Effector CD8-positive, alpha-beta T cell (primary cell): ENCODE measurements at places on chromosomes 3 and 15.
A peak's percentile ranks its signal among the peaks of the same experiment; 100 is the strongest.

- no peak for DNase-seq
These were observed 56.0 kb upstream of the KCNMB2 start for GRCh38 chr3:178480274-178480673.

DNA sequence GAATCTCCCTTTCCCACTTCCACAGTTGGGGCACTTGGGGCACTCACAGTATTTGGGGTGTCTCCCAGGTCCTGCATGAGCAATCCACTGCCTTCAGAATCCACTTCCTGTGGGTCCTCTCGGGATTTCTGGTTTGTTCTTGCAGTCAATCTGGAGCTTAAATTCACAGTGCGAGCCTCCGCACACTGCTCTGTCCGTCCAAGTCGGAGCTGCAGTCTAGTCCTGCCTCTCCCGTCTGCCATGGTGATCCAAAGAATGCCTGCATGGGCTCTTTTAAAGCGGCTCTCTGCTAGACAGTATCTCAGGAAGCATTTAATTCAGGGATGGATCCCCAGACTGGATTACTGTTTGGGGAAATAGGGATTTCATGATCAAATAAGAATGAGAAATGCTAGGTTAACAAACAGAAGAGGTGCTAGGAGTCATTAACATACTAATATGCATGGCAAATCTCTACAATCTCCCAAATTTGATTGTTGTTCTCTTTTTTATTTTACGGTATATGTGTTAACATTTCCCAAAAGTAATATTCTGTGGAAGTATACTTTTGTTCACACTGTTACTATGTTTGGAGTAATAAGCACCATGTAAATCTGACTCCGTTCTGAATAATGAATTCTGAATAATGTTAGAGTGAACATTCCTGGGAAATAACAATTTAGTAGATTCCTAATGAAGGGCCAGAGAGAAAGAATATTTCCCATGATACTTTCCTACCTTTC, 142.5 kb downstream of the HCN4 start:
- no peak for DNase-seq

DNA sequence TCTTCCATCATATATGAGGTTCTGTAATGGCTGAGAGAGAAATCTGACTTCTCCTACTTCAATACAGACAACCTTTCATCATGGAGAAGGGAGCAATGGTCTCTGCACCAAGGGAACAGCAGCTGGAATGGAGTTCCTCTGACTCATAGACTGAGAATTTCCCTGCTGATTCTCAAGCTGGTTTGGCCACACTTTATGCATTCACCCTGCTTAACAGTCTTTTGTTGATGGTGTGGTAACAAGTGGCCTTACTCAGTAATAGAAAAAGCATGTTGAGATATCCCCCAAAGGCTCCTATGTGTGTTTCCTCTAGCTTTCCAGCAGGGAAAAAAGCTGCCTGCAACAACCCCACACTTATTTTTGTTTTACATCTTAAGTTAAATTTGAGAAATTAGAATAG, 138.1 kb downstream of the GREM1 start:
- no peak for DNase-seq

- DNase-seq, result no peak
These were observed 181.0 kb downstream of the ATG7 start for GRCh38 chr3:11452885-11453847.

- no peak for DNase-seq
These were observed 1.9 kb downstream of the SPINT1 start for GRCh38 chr15:40845511-40846284.

DNA sequence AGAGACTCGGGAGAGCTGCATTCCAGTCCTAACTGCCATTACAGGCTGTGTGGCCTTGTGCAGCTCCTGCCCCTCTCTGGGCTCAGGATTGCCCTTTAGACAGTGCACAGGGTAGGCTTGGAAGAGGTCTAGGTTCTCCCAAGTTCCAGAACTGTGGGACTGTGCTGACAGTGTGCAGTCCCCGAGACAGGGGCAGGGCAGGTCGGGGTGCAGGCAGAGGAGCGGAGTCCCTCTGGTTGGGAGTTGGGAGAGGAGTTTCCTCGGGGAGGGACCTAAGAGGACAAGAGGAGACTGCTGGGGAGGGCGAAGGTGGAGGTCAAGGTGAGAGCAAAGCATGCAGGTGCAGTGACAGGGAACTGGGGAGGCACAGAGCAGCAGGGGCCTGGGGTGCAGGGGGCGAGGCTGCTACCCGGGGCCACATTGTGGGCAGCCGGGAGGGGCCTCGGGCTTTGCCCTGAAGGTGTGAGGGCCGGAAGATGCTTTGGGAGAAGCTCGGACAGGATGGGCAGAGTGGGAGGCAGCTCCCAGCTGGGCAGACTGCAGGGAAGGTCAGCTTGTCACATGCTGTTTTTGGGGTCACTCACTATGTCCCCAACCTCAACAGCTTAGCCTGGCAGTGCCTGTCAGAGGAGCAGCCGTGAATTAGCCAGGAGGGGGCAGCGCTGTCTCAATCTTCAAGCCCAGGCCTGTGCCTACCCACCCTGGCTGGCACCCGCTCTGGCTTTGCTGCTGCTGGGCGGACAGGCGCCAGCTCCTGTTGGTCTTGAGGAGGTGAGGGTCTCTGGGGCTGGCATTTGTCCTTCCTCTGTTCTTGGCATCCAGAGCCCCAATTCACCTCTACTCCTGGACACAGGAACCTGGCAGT, 15.4 kb upstream of the CSPG4 start:
- peak; percentile 55 for DNase-seq

DNA sequence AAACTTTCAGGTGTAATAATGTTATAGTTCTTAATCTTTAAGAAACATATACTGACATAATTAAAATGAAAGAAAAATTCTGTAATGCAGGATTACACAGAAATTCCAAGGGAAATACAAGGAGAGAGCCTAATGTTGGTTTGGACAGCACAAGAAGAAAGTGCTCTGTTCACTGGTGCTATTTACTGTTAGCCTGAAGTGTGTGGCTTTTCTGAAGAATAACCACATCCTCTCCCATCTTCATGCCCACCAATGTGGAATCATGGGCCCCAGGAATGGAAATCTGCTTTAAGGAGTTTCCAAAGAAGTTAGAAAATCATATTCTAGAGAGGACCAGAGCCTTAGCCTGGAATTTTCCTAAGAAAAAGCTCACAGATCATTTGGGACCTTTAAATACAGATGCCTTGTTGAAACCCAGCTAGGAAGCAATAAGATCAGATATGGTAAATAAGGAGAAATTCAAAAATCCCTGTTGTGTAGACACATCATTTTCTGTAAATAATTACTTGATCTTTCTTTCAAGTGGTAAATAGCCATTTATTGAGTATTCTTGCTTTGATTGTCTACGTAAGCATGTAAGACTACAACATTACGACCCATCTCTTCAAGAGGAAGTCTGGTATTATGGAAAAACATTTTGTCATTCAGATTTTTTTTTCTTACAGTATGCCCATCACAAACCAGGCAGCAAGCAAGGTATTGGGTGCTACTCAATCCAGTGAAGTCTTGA, 10.3 kb upstream of the USP50 start:
- no peak for DNase-seq

- no peak for DNase-seq
These were observed 3.2 kb downstream of the GLYCTK start for GRCh38 chr3:52290596-52291507.

DNA sequence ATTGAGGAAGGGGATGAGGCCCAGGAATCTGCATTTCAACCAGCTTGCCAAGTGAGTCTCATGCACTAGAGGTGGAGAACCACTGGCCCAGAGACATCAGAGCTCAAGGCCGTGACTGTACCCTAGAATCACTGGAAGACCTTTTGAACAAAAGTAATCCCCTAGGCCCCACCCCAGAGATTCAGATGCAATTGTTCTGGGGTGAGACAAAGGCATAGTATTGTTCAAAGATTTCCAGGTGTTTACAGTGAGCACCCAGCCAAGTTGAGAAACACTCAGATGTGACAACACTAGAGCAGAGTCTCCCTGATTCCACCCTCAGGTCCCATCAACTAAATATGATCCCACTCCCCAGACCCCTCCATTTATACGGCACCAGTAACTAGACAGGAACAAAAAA, 290.3 kb upstream of the TLE3 start:
- DNase-seq, result no peak

DNA sequence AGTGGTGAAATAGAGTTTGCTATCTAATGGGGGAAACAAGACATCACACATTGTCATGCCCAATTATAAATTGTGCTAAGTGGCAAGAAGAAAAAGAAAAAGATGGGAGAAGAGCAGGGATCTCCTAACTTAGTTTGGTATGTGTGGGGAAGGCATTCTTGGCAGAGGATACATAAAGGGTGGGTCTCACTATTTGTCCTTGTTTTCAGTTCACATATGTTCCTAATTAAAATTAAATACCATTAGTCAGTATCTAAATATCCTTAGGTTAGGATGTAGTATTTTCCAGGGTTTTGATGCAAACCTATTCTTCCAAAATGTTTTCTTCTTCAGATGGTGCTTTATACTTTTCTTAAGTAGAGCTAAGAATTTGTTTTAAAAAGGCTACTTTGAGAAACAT, 173.7 kb downstream of the B3GALNT1 start:
- no peak for DNase-seq

DNA sequence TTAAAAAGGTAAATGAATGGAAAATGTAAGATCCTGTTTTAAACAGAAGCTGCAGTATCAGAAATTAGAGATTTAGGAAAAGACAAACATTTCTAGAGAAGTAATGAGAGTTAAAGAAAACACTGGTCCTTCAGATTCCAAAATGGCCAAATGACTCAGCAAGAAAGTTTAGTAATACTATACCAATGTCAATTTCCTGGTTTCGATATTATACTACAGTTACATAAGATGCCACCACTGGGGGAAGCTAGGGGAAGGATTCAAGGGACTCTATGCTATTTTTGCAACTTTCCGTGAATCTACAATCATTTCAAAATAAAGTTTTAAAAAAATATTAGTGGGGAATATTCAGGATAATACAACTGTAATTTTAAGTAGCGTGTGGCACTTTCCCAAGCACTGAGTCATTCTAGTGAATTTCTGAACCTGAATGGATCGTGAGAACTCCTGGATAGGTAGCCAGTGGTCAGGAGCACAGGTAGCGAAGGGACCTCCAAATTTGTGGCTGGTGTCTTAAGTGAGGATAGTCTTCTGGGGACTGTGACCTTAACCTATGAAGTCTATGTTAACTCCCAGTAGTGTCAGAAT, 37.6 kb downstream of the TMCC1 start:
- no peak for DNase-seq

- DNase-seq, result no peak
These were observed 45.9 kb upstream of the ACTC1 start for GRCh38 chr15:34841262-34841725.

DNA sequence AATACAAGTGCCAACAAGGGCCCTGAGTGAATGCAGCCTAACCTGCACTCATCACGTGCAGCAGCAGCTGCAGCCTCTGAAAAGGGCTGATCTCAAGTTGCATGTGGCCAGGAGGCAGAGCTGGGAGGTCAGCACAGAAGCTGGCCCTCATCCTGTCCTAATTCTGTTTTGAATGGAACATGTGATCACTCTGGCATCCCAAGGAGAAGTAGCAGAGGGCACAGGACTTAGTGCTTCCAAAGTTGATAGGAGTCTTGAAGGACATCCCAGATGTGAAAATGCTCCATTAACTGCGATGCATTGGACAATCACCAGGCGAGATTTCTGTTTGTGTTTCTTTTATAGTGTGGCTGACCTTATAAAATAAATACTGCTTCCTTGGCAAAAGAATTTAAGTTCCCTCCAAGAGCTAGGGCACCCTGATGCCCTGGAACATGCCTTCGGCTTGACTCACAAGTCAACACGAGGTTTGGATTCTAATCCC, 31.6 kb upstream of the STAG1 start:
- no peak for DNase-seq

GRCh38 chr15:78067328-78068228, 9.9 kb downstream of the TBC1D2B start:
- DNase-seq, result no peak

- DNase-seq, result no peak
These were observed 331.5 kb downstream of the PTPRG start for GRCh38 chr3:61892891-61893290.

DNA sequence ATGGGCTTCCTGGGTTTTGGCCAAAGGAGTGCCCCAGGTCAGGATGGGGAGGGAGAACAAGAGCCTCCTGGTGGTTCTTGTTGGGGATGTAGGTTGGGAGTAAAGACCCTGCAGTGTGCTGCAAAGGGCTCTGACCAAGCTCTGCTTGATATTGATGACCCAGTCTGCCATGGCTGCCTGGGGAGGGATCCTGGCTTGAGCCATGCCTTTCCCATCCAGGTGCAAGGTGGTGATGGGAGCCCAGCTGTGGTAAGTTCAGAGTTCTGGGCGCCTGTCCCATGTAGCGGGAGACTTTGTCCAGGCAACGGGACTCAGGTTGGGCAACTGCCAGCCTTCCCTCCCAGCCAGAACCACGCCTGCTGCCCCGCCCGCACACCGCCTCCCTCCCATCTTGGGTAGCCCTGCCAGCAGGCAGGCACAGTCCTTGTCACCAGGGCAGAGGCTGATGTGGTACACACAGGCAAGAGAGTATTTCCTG, 2.6 kb downstream of the GNAI2 start:
- DNase-seq, result no peak

DNA sequence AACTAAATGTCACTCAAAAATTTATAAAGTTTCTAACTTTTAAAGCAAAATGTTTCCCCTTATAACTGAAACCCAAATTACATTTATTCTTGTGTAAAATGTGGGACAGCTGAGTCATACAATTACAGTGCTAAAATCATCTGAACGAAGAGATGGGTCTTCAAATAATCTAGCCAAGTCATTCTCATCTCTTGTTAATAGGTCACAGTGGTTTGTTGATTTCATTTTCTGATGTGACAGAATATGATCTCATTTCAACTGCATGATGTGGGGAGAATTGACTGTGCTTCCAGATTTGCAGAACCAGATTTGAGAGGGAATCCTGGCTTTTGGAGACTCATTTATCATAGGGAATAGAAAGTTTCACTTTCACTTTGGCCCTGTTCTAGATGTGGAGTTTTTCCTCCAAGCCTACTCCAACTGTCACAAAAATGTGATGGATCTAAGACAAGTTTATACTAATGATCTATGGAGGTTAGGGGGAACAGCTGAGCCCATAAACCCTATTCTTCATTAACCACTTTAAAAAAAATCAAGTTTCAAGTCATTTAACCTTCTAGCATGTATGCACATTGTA, 685.0 kb downstream of the PDCD6IP start:
- no peak for DNase-seq
